Activated CD4-positive, alpha-beta T cell treated with anti-CD3 and anti-CD28 coated beads for 4 hours (primary cell): ENCODE measurements at places on chromosomes 11 and 22.

DNA sequence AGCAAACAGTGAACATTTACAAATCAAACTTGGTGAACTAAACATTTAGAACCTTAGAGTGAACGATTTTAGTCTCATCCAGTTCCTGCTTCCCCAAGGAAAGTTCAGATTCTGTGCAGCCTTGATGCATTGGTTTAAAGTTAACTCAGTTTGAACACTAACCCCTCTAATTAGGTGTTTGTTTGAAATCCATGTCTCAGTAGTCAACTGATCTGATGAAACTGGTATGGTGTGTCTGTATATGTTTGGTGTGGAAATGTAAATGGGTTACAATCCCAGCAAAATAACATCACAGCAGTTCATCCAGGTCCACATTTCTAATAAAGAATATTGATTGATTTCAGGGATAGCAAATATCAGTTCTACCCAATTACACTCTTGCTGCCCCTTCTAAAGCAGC is 532.0 kb downstream of the NTM start:
- DNase-seq, result no peak

GRCh38 chr11:97738751-97739150 is 1282.0 kb upstream of the CNTN5 start:
- DNase-seq, result no peak

DNA sequence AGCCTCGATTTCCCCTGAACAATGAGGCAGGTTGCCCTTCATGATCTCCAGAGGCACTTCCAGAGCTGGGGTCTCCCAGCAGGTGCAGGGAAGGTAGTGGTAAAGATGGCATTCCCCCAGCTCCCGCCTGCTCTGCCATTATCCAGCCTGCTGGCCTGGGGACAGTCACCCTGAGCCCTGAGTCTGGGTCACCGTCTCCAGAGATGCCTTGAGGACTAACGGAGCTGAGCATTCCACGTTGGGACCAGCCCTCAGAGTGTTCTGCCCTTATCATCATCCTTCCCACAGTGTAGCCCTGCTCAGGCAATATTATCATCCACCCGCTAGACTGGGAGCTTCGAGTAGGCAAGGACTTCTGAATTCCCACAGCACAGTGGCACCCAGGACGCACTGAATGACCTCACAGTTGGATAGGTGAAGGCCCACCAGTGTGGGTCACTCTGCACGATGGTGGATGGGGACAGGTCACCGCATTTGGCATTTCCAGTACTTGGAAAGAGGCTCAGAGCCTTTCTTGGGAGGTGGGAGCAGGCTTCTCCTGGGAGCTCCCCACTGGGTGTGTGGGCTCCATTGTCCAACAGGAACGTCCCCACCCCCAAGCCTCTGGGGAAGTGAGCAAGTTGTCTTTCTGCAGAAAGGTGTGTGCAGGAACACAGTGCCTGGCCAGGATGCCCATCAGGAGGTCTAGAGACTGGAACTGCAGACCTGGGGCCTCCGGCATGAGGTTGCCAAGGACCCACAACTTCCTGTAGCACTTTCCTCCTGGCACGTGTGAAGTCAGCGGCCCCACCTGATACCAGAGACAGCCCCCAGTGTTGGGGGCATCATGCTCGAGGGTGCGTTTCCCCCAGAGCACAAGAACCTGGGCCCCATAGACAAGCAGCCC is 51.4 kb upstream of the WNT7B start:
- DNase-seq, result no peak

DNA sequence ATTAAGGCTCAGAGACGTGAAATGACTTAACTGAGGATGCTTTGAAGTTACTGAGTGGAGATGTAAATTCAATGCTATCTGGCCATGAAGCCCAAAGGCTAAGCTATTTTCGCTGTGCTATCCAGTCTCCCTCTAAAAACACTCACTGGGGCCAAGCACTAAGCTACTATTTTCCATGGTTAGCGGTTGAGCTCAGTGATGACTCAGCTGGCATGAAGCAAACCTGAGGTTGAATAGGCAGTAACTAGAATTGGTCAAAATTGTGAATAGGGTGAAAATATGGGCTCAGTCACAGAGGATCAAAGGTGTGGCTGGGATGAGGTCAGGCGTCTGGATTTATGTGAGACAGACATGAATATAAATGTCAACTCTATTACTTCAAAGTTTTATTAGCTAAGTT is 564.2 kb upstream of the KIRREL3 start:
- no peak for DNase-seq

DNA sequence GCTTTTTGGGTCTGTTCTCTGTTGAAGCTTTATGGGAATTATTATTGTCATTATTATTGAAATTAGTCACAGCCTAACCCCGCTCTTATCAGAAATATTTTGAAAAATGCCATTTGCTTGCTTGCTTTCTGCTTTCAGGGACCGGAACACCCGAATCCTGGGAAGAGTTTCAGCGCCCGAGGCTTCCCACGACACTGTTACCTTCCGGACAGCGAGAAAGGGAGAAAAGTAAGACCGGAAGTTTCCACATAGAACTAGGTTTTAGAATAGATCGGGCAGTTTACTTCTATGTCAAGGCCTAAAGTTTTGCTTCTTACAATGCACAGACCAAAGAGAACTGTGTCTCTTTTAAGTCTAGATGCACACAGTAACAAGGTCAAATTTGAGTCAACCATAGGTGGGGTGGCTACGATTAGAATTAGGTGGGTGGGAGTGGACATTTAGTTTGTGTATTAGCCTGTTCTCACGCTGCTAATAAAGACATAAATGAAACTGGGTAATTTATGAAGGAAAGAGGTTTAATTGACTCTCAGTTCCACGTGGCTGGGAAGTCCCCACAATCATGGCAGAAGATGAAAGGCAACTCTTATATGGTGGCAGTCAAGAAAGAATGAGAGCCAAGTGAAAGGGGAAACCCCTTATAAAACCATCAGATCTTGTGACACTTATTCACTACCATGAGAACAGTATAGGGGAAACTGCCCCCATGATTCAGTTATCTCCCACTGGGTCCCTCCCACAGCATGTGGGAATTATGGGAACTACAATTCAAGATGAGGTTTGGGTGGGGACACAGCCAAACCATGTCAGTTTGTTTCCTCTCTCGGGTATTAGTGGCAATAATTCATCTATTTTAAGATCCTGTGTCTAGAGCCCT is 12.9 kb downstream of the MPEG1 start:
- DNase-seq, result peak; percentile 13

DNA sequence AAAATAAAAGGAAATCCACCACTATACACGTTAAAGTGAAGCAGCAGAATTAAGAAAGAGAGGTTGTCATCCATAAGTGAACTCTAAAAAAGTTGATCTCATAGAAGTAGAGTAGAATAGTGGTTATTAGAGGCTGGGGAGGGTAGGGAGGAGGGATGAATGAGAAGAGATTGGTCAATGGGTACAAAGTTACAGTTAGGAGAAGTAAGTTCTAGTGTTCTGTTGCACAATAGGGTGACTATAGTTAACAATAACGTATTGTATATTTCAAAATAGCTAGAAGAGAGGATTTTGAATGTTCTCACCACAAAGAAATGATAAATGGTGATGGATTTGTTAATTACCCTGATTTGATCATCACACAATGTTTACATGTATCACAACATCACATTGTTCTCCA is 72.0 kb downstream of the CD82 start:
- no peak for DNase-seq

DNA sequence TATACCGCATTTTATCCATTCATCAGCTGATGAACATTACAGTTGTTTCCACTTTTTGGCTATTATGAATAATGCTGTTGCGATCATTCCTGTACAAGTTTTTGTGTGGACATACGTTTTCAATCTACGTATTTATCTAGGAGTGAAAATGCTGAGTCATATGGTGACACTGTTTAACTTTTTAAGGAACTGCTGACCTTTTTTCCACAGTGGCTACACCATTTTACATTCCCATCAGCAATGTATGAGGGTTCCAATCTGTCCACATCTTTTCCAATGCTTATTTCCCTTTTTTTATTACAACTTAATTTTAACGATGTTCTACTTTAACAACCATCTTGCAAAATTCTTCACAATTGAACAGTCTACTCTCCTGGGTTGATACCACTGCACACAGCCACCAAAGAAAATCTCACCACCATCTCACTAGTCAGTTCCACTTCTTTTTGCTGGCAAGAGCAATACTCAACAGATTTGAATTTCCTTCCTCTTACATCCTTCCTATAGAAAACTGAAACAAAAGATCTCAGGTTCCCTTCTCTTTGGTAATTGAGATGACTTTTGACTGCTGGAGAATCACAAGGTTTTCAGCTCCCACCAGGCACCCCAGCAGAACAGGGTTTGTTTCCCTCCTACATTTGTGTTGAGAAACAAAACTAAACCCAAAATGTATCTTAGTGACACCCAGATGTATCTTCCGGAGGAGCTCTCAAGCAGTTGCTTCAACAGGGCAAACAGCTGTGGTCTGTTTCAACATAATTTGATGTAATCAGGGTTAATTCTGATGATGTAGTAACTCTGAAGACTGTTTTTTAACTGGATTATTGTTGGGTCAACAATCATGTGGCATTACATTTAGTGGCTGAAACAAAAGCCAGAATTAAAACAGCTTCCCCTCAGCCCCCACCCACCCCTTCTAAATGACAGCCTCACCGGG is 7.0 kb upstream of the GAB2 start:
- DNase-seq, result no peak

DNA sequence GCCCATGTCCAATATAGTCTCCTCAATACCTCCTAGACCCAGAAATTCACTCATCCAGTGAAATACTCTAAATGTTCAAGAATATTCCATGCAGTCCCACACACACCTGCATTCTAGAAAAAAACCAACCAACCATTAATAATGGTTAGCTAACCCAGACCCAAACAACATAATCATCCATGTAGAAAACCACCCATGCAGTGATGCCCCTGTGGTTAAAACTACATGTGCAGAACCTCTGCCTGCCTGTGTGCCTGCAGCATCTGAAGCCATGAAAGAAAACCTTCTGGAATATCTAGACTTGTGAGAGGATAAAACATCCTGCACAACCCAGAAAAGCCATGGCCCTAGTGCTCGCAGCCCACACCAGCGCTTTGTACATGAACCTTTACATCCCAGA is 47.8 kb downstream of the SLC22A12 start:
- no peak for DNase-seq

DNA sequence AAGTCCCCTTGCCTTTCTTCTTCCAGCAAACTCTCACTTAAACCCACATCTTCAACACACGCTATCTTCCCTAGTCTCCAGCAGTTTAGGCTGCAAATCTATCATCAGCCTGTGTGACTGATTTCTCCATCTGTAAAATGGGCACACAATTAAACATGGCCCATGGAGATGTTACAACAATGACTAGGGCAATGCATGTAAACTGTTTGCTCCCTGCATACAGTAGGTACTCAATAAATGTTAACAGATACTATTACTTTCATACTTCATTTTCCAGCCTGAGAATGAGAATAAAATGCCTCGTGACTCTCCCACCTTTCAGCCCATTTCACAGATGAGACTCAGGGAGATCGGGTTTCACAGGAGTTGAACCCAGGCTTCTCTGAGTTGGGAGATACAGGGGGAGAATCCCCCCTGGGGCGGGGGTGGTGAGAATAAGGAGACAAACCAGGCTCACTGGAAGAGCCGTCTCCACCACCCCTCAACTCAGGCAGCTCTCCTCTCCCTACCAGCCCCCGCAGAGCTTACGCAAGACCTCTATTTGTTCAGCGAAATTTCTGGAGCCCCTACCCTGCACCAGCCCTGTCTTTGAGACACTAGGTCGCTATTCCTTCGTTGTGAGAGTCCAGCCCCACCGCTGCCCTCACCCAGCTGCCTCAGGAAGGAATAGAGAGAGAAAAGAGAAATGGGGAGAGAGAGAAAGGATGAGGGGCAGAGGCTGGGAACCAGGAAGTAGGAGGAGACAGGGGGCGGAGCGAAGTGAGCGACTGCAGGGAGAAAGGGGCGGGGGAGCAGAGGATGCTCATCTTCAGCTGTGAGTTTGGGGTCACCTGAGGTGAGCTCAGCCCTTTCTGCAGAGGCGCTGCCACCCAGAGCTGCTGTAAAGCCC is 42.1 kb upstream of the KLHL35 start:
- peak; percentile 42 for DNase-seq

DNA sequence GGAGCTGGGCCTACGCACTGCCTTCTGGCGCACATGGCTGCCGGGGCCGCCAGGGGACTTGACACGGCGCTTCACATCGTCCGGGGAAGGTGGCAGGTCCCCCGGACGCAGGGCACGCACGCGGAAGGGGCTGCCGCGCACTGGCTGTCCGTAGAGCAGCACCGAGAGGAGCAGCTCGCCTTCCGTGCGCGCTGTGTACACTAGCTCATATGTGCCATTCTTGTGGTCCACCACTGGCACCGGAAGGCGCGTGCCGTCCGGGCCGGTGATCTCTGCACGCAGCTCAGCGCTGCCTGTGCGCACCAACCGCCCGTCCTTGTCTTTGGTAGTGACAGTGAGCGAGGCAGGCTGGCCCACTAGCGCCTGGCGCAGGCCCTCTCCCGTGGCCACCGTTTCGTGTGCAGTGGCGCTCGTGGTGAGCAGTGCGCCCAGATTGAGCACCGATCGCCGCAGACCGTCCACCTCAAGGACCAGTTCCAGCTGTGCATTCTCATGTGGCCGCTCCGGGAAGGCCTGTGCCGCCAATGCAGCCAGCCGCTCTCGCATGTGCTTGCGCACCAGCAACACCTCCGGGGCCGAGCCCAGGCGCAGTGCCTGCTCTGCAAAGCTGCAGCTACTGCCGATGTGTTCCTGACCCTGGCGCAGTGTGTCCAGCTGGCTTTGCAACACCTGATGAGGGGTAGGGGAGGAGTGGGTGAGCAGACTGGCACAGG is 15.7 kb upstream of the HPX start:
- no peak for DNase-seq

- DNase-seq, result no peak
Measured at GRCh38 chr11:122322329-122322728, 206.3 kb upstream of the BLID start.

DNA sequence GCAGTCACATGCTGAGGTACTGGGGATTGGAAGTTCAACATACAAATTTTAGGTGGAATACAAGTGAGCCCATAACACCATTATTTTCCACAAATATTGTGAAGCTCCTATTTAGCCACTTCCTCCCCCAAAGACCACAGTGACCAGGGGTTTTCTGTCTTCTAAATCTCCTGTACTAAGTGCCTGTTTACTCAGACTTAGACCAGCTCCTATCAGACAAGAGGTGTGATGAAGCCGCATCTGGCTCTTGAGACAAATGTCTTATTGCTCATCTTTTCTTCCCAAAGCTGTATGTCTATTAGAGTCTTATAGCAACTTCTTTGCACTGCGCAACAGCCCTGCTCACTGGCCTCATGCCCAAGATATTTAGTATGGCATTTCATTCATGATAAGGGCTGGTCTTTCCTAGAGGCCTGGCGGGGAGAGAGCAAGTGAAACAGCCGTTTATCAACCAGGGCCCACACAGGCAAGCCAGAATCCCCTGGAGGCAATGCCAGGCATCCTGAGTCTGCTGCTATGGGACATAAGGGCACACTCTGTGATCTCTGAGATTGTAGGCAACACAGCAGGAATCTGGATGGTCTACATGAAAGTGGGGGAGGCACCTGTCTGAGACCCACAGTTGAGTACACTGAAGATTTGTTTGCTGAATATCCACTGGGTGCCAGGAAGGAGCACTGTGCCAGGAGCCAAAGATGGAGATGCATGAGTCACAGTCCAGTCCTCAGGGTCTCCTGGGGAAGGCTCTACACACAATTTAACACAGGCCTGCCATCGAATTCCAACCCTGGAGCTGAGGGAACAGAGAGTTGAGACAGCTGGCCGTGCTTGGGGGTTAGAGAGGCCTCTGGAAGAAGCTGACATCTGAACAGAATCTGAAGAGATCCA is 78.5 kb upstream of the NCAM1 start:
- no peak for DNase-seq
